ENCODE measurements at places on chromosomes 2 and 18.

DNA sequence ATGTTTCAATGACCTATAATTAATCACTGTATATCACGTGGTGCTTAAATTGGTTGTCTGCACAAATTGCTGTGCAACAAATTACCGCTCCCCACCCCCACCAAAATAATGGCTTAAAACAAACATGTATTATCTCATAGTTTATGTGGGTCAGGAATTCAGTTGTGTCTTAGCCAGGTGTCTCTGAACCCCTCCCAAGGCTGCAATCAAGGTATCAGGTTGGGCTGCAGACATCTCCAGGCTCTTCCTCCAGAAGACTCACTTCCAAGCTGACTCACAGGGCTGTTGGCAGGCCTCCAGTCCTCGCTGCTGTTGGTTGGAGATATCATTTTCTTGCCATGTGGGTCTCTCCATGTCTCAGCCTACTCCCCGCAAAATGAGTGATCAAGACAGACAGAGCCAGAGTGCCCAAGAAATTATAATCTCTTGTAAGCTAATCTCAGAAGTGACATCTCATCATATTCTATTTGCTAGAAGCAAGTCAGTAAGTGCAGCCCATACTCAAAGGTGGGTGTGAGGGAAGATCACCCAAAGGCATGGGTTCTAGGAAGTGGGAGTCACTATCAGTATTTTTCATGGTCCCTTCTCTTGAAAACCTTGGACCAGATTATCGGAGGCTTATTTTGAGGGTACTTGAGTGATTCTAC lies 38.4 kb downstream of the SPC25 start:
- DNase-seq: no peak

DNA sequence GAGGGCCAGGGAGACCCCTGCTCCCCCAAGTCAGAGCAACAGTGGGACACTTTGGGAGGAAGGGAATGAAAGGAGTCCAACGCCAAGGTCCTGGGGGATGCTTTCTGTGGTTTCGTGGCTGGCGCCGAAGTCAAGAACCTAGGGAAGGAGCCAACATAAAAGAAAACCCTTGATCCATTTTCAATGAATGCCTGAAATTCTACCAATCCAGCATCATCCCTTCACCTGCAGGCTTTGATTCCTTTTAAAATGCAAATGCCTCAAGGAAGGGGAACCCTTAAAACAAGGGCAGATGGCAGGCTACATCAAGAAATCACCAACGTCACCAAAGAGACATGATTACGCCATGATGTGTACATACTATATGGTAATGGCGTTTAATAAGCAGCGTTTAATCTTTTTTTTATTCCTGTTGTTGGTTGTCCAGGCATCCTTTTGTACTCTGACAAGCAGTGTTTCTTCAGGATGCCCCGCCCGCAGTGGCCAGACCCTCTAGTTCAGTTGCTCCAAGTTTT lies 123.3 kb upstream of the SLC1A4 start:
- DNase-seq: no peak

- DNase-seq: no peak
Observed at GRCh38 chr2:209577376-209578357, 153.8 kb downstream of the MAP2 start.

DNA sequence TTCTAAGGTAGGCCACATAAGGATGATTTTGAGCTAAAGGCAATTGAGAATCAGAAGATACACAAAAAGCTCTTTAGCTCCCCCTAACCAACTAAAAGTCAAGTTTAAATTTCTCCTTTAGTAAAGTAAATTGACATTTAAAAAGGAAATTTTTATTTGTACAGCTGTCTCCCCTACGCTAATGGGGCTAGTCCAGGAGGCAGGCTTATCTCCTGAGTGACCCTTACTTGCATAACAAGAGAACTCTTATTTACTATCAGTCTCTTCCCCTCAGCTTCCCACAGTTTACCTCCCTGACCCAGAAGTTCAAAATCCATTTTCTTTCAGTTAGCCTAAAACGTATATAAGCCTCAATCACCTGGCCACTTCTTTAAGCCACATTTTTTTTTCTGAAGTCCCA lies 1002.8 kb upstream of the NRXN1 start:
- DNase-seq: no peak

DNA sequence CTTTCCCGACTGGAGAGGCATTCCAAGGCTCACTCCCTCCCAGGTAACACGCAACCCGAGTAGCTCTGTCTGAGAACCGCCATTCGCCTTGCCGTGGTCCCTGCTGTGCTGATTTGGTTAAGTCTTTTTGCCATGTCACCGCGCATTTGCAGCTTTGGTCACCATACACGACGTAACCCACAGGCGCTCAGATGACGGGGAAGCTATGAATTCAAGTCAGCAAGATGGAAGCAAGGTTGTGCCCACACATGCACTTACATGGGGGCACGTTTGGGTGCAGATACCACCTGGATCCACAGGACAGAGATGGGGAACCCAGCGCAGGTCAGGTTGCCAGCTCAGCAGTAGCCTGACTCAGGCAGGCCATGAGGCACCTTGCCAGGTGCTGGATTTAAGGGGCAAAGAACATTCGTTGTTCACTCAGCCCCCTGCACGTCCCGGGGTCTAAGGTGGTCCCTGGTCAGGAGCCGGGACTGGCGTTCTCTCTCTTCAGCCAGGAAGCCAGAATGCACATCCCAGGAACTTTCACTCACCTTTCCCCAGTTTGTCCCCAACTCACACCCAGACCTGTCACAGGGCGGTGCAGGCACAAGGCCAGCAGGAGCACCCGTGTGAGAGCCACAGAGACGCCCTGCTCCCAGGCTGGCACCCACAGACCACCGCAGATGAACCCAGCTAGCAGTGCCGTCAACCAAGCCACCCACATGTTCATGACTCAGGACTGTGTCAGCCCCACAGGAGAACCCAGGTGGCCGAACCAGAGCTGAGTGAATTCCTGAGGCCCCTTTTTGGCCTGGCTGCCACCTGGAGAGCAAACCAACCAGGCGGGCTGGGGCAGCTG lies 19.9 kb downstream of the SNED1 start:
- DNase-seq: no peak

DNA sequence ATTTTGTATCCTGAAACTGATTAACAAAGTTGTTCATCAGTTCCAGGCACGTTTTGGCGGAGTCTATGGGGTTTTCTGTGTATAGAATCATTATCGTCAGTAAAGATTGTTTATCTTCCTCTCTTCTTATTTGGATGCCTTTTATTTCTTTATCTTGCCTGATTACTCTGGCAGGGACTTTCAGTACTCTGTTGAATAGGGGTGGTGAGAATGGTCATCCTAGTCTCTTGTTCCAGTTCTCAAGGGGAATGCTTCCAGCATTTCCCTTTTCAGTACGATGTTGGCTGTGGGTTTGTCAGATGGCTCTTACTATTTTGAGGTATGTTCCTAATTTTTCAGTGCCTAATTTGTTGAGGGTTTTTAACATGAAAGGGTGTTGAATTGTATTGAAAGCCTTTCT lies 14.0 kb upstream of the SPDYA start:
- no peak for DNase-seq

DNA sequence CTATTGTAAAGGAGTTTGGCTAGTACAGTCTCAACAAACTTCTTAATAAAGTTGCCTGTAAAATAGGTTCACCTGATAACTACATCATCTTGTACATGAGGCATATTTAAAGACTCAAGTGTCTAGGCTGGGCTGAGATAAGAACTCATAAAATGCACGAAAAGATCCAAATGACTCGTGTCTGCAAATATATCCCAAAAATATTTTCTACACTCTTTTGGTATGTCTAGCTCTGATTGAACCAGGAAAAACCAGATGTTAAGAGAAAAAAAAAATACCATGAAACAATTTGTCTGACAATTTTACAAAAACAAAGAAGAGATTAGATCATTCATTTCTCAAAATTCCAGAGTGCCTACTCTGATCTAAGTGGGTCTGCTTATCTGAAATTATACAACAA lies 166.9 kb upstream of the OSR1 start:
- DNase-seq: no peak

GRCh38 chr2:197613509-197613987 lies 61.8 kb downstream of the RFTN2 start:
- no peak for DNase-seq

Data from activated naive CD4-positive, alpha-beta T cell treated with anti-CD3 and anti-CD28 coated beads, Interleukin-2, amount 50 U/mL, for 72 hours (primary cell).